ENCODE measurements at places on chromosomes 16 and 17. TPM values are rescaled to one million over a fixed set of nuclear protein-coding genes. Genes with fewer than 3 reads are reported as not detected.

DNA sequence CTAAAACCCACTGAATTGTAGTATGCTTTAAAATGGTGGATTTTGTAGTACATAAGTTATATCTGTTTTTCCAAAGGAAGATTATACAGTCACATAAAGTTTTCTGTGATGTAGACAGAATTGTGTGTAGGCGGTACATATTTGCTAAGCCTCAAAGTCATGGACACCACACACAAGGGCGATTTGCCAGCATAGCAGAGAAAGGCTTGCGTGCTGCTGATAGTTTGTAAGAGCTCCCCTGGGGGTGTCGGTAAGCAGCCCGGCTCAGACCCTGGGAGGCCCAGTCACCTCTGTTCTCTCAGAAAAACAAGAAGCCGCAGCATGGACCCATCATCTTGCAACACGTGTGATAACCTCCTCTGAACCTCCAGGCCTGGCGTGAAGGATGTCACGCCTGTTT, 38.3 kb upstream of the AKTIP start:
- no peak overlapping the region for H3K4me3 ChIP-seq
- DNase-seq = no peak
- peaks cover 17% of the 10 kb centered on the region for H3K4me1 ChIP-seq

Gene CDK5R1
- total RNA-seq = 24.6 TPM

DNA sequence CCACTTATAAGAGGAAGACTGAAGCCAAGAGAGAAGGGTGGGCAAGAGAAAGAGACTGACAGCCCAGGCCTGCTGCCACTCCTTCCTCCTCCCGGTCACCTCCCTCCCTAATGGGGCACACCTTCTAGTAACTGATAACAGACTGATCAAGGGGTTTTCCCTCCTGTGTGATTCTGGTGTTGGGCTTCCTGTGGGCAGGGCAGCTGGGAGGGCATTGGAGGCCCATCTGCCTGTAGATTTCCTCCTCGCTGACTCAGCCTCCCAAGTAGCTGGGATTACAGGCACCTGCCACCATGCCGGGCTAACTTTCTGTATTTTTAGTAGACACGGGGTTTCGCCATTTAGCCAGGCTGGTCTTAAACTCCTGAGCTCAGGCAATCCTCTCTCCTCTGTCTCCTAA, 16.2 kb downstream of the CA4 start:
- H3K36me3 ChIP-seq = peaks cover 1% of the 10 kb centered on the region
- peak overlapping the region; percentile 36 for H3K27ac ChIP-seq

GRCh38 chr16:24876231-24876630, 30.5 kb downstream of the SLC5A11 start:
- no peaks in the 10 kb centered on the region for H3K36me3 ChIP-seq
- H3K4me1 ChIP-seq = no peaks in the 10 kb centered on the region
- H3K27me3 ChIP-seq = no peaks in the 10 kb centered on the region
- H3K4me3 ChIP-seq = no peak overlapping the region
- no peak overlapping the region for H3K27ac ChIP-seq

Gene B4GALNT2
- not detected for total RNA-seq

DNA sequence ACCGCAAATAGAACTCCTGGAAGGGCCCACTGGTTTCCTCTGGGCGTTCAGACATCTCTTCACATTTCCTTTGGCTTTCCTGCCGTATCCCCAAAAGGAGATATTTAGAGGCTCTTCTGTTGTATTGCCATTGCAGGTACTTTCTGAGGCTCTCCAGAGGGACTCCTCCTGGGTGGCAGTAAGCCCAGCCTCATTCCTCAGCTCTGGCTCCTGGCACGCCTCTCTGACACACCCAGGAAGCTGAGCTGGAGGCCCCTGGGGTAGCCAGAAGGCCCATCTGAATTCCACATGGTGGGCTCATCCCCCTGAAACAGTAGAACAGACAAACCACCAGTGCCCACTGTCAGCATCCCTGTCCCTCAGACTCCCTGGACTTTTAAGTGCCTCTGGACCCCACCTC, 206.7 kb downstream of the PARN start:
- no peak overlapping the region for H3K27ac ChIP-seq
- no peak overlapping the region for H3K4me3 ChIP-seq
- DNase-seq = no peak

GRCh38 chr16:54742436-54742835, 188.2 kb upstream of the IRX5 start:
- no peaks in the 10 kb centered on the region for H3K36me3 ChIP-seq
- H3K4me1 ChIP-seq = no peaks in the 10 kb centered on the region
- no peak overlapping the region for H3K27ac ChIP-seq
- H3K4me3 ChIP-seq = no peak overlapping the region
- H3K27me3 ChIP-seq = no peaks in the 10 kb centered on the region

- peaks cover 7% of the 10 kb centered on the region for H3K4me1 ChIP-seq
- no peak for DNase-seq
- H3K4me3 ChIP-seq = no peak overlapping the region
- H3K27me3 ChIP-seq = no peaks in the 10 kb centered on the region
These were observed 155.9 kb downstream of the NTN1 start for GRCh38 chr17:9177212-9177611.

GRCh38 chr16:82660966-82661365, 34.2 kb downstream of the CDH13 start:
- H3K27ac ChIP-seq = no peak overlapping the region
- no peak for DNase-seq
- H3K4me1 ChIP-seq = peaks cover 46% of the 10 kb centered on the region
- H3K4me3 ChIP-seq = no peak overlapping the region

- DNase-seq = no peak
- H3K36me3 ChIP-seq = no peaks in the 10 kb centered on the region
- H3K27me3 ChIP-seq = no peaks in the 10 kb centered on the region
- H3K4me1 ChIP-seq = peaks cover 40% of the 10 kb centered on the region
- H3K27ac ChIP-seq = no peak overlapping the region
- H3K4me3 ChIP-seq = peak overlapping the region; percentile 94
These were observed 9.4 kb upstream of the FASN start for GRCh38 chr17:82107341-82107860.

Gene MYH3
- total RNA-seq = 4.6 TPM

GRCh38 chr17:82864713-82865248, 25.0 kb upstream of the ZNF750 start:
- H3K36me3 ChIP-seq = peaks cover 5% of the 10 kb centered on the region
- no peak for DNase-seq
- peak overlapping the region; percentile 92 for H3K27ac ChIP-seq
- H3K4me1 ChIP-seq = peaks cover 68% of the 10 kb centered on the region
- peak overlapping the region; percentile 90 for H3K4me3 ChIP-seq

DNA sequence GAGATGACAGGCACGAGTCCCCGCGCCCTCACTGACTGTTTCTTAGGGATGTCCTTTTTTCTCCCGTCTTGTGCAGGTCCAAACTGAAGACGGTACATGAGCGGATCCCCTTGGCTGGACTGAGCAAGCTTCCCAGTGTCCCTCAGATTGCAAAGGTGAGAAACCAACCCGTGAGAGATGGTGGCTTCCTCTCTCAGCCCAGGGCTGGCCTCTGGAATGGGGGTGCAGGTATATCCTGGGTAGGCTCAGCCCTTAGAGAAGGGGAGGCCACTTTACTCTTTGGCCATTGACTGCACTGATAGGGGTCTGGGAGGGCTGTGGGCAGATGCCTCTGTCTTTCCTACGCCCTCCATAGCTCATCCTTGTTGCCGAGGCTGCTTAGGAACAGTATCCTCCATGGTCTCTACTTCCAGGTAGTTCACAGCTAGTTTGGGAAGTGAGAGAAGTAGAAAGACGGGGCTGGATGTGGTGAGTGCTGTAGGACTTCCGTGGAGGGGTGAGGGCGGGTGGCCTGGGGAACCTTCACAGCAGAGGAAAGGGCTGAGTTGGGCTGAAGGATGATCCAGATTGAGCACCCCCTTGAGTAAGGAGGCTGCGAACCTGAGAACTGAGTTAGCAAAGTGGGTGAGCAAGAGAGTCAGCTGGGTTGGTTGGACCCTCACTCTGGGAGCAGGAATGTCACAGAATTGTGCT, 83.0 kb downstream of the OR1D5 start:
- H3K4me1 ChIP-seq = no peaks in the 10 kb centered on the region
- DNase-seq = no peak
- no peaks in the 10 kb centered on the region for H3K27me3 ChIP-seq
- H3K27ac ChIP-seq = no peak overlapping the region
- no peak overlapping the region for H3K4me3 ChIP-seq

- H3K27ac ChIP-seq = no peak overlapping the region
- H3K4me3 ChIP-seq = no peak overlapping the region
- DNase-seq = no peak
- no peaks in the 10 kb centered on the region for H3K36me3 ChIP-seq
These were observed 5.6 kb upstream of the PVALEF start for GRCh38 chr17:81159611-81160265.

Gene DNAI2
- 1.4 TPM for total RNA-seq

GRCh38 chr17:62187681-62188080, 122.6 kb upstream of the MED13 start:
- DNase-seq = no peak
- H3K36me3 ChIP-seq = no peaks in the 10 kb centered on the region
- H3K27me3 ChIP-seq = peaks cover 8% of the 10 kb centered on the region
- H3K4me1 ChIP-seq = no peaks in the 10 kb centered on the region

DNA sequence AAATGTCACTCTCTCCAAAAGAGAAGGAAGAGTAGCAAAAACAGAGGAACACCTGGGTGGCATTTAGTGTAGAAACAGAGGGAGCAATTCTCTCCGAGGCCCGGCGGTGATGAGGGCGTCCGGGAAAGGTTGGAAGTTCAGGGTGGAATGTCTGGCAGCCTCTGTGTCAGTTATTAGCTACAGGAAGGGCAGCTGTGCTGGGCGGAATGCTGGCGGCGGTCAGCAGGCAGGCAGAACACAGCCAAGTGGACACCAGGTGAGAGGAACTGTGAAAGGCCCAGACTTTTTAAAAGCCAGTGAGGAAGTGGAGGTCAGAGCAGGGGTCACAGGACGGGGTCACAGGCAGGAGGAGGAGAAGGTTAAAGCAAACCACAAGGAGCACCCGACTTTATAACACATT, 238.1 kb downstream of the NTN1 start:
- no peak for DNase-seq
- peaks cover 37% of the 10 kb centered on the region for H3K4me1 ChIP-seq
- H3K27ac ChIP-seq = no peak overlapping the region
- H3K36me3 ChIP-seq = peaks cover 6% of the 10 kb centered on the region
- no peaks in the 10 kb centered on the region for H3K27me3 ChIP-seq
